ENCODE measurements at places on chromosomes 2 and 18. TPM values are rescaled to one million over a fixed set of nuclear protein-coding genes. Genes with fewer than 3 reads are reported as not detected.

- no peak for DNase-seq
- no peak overlapping the region for H3K4me3 ChIP-seq
- peaks cover 9% of the 10 kb centered on the region for H3K36me3 ChIP-seq
- H3K27me3 ChIP-seq: no peaks in the 10 kb centered on the region
Measured at GRCh38 chr2:33559328-33559727, 39.8 kb downstream of the FAM98A start.

GRCh38 chr2:120825370-120826259, 89.9 kb downstream of the GLI2 start:
- H3K27ac ChIP-seq: no peak overlapping the region
- DNase-seq: no peak
- no peaks in the 10 kb centered on the region for H3K36me3 ChIP-seq
- H3K27me3 ChIP-seq: no peaks in the 10 kb centered on the region

- peaks cover 23% of the 10 kb centered on the region for H3K27me3 ChIP-seq
- no peak overlapping the region for H3K27ac ChIP-seq
- no peaks in the 10 kb centered on the region for H3K36me3 ChIP-seq
- DNase-seq: no peak
- H3K4me1 ChIP-seq: peaks cover 13% of the 10 kb centered on the region
- no peak overlapping the region for H3K4me3 ChIP-seq
Measured at GRCh38 chr2:10499275-10499907, 51.3 kb upstream of the ODC1 start.

FAP gene
- not detected for total RNA-seq

RESP18 gene
- total RNA-seq: not detected

GRCh38 chr2:179882851-179883806, 21.7 kb upstream of the ZNF385B start:
- no peaks in the 10 kb centered on the region for H3K36me3 ChIP-seq
- H3K4me3 ChIP-seq: no peak overlapping the region
- H3K4me1 ChIP-seq: no peaks in the 10 kb centered on the region
- peaks cover 2% of the 10 kb centered on the region for H3K27me3 ChIP-seq
